ENCODE measurements at places on chromosomes 1 and 21. TPM values are rescaled to one million over a fixed set of nuclear protein-coding genes. Genes with fewer than 3 reads are reported as not detected.

The GJA8 gene
- total RNA-seq, result not detected

The LHX8 gene
- not detected for total RNA-seq

The BCL10 gene
- 44.7 TPM for total RNA-seq

The SDHC gene
- total RNA-seq, result 52.1 TPM

The TTC39A gene
- total RNA-seq, result 0.25 TPM

Measured in fibroblast of the aortic adventitia (primary cell).